Stimulated activated CD8-positive, alpha-beta memory T cell treated with anti-CD3 and anti-CD28 coated beads, Interleukin-15, amount 100 ng/mL, for 48 hours (primary cell): ENCODE measurements at places on chromosomes 2 and 18.
A peak's percentile ranks its signal among the peaks of the same experiment; 100 is the strongest.

DNA sequence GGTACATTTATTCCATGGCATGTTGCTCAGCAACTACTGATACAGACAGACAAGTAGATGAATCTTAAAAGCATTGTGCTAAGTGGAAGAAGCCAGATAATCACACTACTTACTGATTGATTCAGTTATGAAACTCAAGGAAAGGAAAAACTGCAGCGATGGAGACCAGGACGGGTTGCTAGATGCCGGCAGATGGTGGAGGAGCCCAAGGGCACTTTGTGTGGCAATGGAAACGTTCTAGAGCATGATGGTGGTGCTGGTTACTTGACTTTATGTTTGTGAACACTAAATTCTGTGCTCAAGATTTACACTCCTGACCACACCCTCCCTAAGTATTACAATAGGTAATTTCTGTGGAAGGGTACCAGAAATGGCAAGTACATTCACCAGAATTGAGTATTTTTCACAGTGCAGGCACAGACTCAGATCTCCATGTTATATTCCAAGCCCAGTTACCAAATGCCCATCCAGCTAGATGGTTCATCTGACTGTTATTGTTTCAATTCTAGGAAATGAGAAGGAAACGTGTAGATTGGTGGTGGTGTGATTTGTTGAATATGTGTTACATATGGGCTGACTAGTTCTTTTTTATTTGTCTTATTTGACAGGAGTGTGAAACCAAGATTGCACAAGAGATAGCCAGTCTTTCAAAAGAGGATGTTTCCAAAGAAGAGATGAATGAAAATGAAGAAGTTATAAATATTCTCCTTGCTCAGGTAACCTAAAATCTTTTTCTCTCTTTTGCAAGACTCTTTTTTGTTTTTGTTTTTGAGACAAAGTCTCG lies 55.1 kb downstream of the RALBP1 start:
- no peak for DNase-seq

- no peak for DNase-seq
These were observed 56.1 kb downstream of the DYNAP start for GRCh38 chr18:54647176-54647575.

DNA sequence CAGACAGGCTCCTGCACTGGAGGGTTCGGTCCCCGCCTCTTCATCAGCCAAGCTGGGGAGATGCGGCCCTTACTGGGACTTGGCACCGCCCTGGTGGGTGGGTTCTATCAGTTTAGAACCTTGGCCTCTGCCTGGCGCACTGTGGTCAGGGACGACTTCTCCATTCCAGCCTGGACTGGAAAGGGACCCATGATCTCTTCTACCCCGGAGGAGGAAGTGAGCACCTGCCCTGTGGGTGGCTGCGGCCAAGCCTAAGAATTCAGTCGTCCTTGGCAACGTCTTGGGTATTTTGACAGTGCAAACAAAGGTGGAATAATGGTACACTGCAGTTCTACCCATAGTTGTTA lies 106.9 kb upstream of the CD302 start:
- DNase-seq: no peak

DNA sequence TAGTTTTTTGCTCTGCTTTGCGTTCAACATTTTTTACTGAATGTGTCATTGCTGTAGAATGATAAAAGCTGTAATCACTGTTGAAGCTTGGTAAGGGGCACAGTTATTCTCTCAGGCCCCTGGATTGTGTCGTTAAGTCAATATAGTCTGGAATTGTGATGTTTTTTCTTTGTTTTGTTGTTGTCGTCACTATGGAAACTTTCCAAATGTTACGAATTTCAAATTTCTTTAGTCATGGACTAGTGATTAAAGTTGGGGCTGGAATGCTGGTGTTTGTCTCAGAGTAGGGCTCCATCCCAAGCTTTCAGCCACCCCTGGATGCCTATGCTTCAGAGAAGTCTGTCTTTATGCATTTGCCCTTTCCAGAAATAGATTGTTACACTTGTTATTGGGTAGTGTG lies 287.2 kb downstream of the CDH19 start:
- DNase-seq: no peak

GRCh38 chr2:24809316-24810007 lies 16.2 kb downstream of the CENPO start:
- DNase-seq: no peak

DNA sequence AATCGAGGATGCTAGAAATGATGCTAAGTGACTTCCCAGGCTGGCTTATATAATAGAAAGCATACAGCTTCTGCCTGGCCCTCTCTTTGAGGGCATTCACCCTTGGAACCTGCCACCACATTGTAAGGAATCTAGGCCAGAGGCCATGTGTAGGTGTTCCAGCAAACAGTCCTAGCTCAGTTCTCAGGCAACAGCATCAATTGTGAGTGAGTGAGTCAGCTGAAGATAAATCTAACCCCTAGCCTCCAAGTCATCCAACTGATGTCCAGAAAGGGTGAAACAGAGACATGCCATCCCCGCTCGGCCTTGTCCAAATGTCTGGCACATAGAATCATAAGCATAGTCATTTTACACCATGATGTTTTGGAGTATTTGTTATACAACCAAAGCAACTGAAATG lies 324.3 kb upstream of the KLHL14 start:
- no peak for DNase-seq

- peak; percentile 58 for DNase-seq
These were observed 44.5 kb upstream of the FOSL2 start for GRCh38 chr2:28348149-28348567.

DNA sequence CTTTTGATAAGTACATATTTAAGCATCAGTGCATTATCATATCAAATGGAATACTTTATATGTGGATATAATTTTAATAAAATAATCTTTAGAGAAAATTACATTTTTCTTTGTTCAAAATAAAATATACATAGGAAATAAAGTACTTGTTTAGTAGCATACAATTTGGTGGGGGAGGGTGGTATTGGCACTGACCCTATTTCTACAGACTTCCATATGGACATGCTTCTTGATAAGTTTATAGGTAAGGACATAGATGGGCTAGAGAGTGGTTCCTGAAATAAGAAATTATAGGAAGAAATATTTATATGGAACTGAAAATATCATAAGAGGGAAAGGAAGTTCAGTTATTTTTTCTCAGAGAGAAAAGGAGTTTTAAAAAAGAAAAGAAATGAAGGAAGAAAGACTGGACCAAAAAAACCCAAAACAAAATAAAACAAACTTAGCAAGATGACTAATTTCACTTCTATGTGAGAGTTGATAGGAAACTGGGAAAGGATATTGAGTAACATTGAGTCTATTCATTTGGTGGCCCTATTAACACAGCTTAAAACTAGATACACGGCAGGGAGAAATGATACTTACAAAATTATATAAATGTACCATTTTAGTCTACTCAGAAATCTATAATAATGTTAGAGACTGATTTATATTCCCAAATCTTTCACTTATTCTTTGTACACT lies 505.9 kb downstream of the ERBB4 start:
- no peak for DNase-seq

DNA sequence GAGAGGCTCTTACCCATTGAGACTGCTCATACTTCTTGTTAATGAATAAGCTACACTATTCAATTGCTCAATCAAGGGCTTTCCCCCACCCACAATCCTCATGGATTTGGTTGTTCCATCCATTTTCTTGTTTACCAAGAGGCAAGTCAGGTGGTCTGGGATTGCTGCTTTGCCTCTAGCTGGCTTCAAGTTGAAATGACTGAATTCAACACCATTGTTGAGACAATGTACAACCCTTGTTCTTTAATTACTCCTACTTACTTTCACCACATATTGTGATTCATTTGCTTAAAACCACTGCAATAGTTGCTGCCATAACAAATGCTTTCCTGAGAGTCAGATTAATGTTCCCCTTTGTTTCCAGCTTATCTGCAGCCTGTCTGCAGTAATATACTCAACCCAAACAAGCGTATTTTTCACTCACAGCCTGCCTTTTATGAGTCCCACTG lies 532.2 kb downstream of the RIT2 start:
- DNase-seq: no peak

DNA sequence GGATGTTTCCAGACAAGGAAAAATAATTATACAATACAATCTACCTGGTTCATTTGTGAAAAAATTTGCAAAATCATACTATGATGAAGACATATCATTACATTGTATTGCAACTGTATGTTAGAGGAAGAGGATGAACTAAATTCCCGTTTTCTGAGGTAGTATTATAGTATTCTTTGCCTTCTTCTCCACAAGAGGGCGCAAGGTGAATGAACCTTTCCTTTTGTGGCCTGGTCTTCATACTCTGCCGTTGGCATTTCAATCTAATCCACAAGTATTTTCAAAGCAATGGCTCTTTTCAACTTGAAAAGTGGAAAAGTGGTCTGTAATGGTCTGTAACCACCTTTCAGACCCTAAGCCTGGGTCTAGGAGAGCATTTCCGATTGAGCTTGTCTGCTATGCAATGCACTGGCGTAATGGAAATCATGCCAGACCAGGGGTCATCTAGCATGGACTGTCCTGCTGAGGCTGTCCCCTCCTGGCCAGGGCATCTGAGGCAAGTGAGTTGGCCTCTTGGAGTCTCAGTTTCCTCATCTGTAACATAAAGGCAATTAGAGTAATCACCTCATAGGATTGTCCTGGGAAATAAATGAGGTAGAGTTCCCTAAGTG lies 30.8 kb upstream of the ZNF396 start:
- no peak for DNase-seq

DNA sequence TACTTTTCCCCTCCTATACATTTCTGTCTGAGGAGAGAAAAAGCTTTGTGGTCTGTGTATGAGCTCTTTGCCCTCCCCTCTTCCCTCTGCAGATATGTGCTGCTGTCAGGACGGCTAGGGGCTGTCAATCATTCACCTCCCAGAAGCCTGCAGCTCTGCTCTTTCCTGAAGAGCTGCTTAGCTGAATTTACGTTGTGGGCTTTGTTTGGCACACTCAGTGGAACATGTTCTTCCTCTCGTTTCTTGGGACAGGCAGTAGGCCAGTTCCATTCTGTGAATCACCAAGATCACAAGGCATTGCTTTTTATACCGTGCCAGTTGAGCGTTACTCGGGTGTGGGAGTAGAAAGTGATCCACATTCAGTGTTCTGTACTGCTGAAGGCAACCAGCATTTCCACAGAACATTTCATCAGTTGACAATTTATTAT lies 136.7 kb downstream of the LAMA3 start:
- no peak for DNase-seq
